ENCODE measurements at places on chromosomes 2 and 18. TPM values are rescaled to one million over a fixed set of nuclear protein-coding genes. Genes with fewer than 3 reads are reported as not detected.

GRCh38 chr2:240217431-240218301 lies 77.2 kb upstream of the OTOS start:
- no peaks in the 10 kb centered on the region for H3K36me3 ChIP-seq
- H3K27ac ChIP-seq, result no peak overlapping the region
- H3K4me1 ChIP-seq, result no peaks in the 10 kb centered on the region

The LYG2 gene
- not detected for total RNA-seq

The OSR1 gene
- 20.5 TPM for total RNA-seq

GRCh38 chr2:162125138-162125537 lies 26.9 kb downstream of the GCG start:
- H3K27ac ChIP-seq, result no peak overlapping the region
- no peaks in the 10 kb centered on the region for H3K36me3 ChIP-seq
- no peaks in the 10 kb centered on the region for H3K27me3 ChIP-seq
- H3K4me1 ChIP-seq, result no peaks in the 10 kb centered on the region

DNA sequence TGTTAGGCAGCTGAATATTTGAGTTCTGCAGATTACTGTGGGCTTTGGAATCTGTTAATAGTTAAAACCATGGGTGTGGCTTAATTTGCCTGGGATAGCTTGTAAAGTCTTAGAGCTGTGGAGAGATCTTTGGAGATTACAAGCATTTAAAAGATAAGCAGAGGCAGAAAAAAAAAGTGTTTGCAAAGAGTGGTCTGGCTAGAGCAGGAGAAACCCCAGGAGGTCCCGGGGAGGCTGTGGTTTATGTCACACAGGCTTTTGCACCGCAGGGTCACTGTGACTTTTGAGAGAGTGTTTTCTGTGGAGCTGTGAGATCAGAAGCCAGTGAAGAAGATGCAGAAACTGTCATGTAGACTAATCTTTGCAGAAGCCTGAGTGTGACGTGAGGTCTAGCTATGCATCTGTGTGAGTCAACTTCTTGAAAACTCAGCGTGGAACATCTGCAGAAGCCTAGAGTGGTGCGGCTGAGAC lies 49.0 kb downstream of the SETBP1 start:
- no peak overlapping the region for H3K27ac ChIP-seq
- DNase-seq, result no peak
- peaks cover 14% of the 10 kb centered on the region for H3K4me1 ChIP-seq

DNA sequence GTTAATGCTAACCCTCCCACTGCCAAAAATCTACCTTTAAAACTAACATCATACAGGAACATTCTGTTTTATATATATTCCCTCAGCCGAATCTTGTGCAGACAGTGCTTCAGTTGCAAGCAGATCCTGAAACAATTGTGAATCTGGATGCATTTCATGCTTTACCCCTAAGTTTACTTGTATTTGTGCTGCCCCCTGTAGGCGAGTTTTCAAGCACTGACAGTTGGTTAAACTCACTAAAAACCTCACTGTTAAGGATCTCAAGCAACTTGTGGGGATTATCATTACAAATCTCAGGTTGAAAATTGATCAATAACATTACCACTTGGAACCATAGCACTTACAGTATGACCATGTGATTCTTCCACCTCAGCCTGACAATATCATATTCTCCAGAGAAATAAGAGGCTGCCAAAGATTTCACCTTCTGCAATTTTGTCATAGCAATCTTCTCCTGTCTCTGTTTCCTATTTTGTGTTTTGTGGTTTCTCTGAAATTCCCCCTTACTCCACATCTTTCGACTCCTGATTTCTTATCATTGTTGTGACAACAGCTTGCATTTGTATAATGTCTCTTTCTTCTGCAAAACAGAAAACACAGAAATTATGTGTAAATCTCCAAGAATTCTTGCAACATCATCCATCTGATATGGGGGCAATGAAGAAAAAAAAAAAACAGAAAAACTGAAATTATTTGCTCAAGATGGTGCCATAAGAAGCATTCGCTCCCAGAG lies 354.6 kb upstream of the SETBP1 start:
- no peak overlapping the region for H3K27ac ChIP-seq
- H3K4me1 ChIP-seq, result no peaks in the 10 kb centered on the region
- no peaks in the 10 kb centered on the region for H3K27me3 ChIP-seq
- H3K4me3 ChIP-seq, result no peak overlapping the region
- H3K36me3 ChIP-seq, result no peaks in the 10 kb centered on the region
- DNase-seq, result peak; percentile 39
